ENCODE measurements at places on chromosomes 3 and 15. TPM values are rescaled to one million over a fixed set of nuclear protein-coding genes. Genes with fewer than 3 reads are reported as not detected.

- peaks cover 39% of the 10 kb centered on the region for H3K4me1 ChIP-seq
- H3K4me3 ChIP-seq = no peak overlapping the region
- DNase-seq = no peak
- no peaks in the 10 kb centered on the region for H3K36me3 ChIP-seq
Observed at GRCh38 chr3:129000742-129001100, 383 bp upstream of the EFCC1 start.

HLTF gene
- 26.1 TPM for polyA plus RNA-seq

DNA sequence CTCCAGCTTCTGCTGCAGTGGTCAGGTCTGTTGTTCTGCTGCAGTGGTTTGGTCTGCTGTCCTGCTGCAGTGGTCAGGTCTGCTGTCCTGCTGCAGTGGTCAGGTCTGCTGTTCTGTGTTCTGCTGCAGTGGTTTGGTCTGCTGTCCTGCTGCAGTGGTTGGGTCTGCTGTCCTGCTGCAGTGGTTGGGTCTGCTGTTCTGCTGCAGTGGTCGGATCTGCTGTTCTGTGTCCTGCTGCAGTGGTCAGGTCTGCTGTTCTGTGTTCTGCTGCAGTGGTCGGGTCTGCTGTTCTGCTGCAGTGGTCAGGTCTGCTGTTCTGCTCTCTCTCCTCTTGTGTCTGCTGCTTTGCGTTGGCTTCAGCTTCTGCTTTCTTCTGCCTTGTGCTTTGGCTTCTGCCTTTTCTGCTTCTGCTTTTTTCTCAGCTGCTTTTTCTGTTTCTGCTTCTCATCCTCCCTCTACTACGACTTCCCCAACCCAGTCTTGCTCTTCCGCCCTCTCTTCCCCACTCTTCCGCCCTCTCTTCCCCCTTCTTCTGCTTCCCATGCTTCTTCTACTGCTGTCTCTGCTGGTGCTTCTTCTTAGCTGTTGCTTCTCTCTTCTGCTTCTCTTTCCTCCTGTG is 50.7 kb downstream of the FAM43A start:
- no peaks in the 10 kb centered on the region for H3K4me1 ChIP-seq
- peaks cover 3% of the 10 kb centered on the region for H3K27me3 ChIP-seq
- H3K36me3 ChIP-seq = no peaks in the 10 kb centered on the region
- H3K27ac ChIP-seq = no peak overlapping the region
- DNase-seq = no peak

C3orf85 gene
- not detected for polyA plus RNA-seq

All from naive thymus-derived CD4-positive, alpha-beta T cell (primary cell).